ENCODE measurements at places on chromosomes 2 and 18. TPM values are rescaled to one million over a fixed set of nuclear protein-coding genes. Genes with fewer than 3 reads are reported as not detected.

Gene ZNF804A
- not detected for total RNA-seq

- H3K4me3 ChIP-seq = no peak overlapping the region
- no peak for DNase-seq
- H3K27ac ChIP-seq = no peak overlapping the region
- H3K27me3 ChIP-seq = no peaks in the 10 kb centered on the region
- no peaks in the 10 kb centered on the region for H3K4me1 ChIP-seq
These were observed 80.5 kb upstream of the KCNH7 start for GRCh38 chr2:162919111-162919510.

GRCh38 chr2:36780231-36780839, 83.8 kb downstream of the VIT start:
- peak overlapping the region; percentile 14 for H3K4me3 ChIP-seq
- no peak overlapping the region for H3K27ac ChIP-seq

Gene SCYGR4
- not detected for total RNA-seq

- H3K27ac ChIP-seq = no peak overlapping the region
- H3K4me3 ChIP-seq = no peak overlapping the region
- DNase-seq = no peak
- no peaks in the 10 kb centered on the region for H3K36me3 ChIP-seq
These were observed 116.6 kb upstream of the RBBP8 start for GRCh38 chr18:22816266-22817176.

GRCh38 chr2:28979041-28979440, 2.1 kb upstream of the TOGARAM2 start:
- H3K27me3 ChIP-seq = no peaks in the 10 kb centered on the region
- no peak overlapping the region for H3K4me3 ChIP-seq
- H3K4me1 ChIP-seq = peaks cover 7% of the 10 kb centered on the region
- no peak for DNase-seq
- no peak overlapping the region for H3K27ac ChIP-seq

DNA sequence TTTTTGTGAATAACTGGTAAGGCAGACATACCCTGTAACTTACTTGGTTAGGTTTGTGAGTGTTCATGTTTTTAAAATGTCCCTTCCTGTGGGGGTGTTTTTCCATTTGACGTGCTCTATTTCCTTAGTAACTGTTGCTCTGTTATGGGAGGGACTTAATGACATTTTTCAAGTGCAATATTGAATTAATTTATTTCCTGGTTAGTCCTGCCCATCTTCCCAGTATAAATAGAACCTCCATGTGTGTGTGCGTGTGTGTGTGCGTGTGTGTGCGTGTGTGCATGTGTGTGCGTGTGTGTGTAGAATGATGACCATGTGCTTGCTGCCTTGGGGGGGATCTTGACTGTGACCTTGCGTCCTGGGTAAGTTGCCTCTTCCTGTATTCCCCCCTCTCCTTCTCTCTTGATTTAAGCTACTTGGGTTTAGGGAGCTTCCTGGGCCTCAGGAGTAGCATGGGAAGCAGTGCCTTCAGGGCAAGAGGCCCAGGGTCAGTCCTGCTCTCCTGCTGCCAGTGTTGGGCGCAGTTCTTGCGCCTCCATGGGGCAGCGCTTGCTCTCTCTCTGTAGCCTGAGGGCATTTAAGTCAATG, 163.9 kb downstream of the LDLRAD4 start:
- no peak for DNase-seq
- peak overlapping the region; percentile 31 for H3K4me3 ChIP-seq
- no peaks in the 10 kb centered on the region for H3K36me3 ChIP-seq
- peaks cover 69% of the 10 kb centered on the region for H3K4me1 ChIP-seq
- no peaks in the 10 kb centered on the region for H3K27me3 ChIP-seq

Gene ACMSD
- total RNA-seq = not detected

DNA sequence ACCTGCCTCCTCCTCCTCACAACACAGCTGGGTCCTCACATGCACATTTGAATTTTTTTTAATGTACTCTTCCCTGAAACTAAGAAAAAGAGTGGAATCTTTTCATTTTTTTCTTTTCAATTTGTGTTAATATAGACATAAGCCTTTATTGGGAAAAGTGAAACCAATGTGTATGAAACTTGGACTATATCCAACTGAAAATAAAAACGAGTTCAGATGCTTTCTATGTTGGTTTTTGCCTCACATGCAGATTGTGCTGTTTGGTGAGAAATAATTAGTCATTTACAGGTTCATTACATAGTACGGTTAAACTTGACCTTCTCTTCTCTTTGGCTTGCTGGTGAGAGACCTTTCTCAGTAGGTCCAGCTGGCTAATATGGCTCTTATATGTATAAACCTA, 515.2 kb upstream of the FANCL start:
- H3K27ac ChIP-seq = no peak overlapping the region
- no peaks in the 10 kb centered on the region for H3K4me1 ChIP-seq
- peaks cover 5% of the 10 kb centered on the region for H3K27me3 ChIP-seq
- H3K4me3 ChIP-seq = no peak overlapping the region
- no peak for DNase-seq

Gene CRACDL
- total RNA-seq = 3.2 TPM

Gene ZSWIM2
- total RNA-seq = not detected

Gene SNED1
- total RNA-seq = 6.3 TPM

DNA sequence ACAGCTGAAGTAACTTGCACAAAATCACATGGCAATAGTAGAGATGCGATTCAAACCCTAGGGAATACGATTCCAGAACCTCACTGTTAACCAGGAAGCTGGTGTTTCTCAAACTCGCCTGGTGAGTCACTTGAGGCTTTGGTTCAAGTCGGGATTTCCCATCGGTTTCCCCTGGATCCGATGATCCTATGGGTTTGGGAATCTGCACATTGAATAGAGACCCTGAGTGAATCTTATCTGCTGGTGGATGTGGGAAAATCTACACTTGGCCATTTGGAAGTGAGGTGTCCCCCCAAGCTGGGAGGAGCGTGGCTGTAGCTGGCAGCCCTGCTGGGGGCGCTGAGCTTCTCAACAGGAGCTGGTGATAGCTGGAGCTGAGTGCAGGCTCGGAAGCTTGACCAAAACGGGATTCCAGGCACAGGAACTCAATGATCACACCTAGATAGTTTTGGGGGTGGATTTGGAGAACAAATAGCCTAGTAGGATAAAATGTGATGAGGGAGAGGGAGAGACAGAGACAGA, 135.4 kb downstream of the PRKCE start:
- no peak for DNase-seq
- no peaks in the 10 kb centered on the region for H3K27me3 ChIP-seq
- H3K4me1 ChIP-seq = peaks cover 3% of the 10 kb centered on the region
- H3K36me3 ChIP-seq = no peaks in the 10 kb centered on the region
- no peak overlapping the region for H3K27ac ChIP-seq

- H3K36me3 ChIP-seq = no peaks in the 10 kb centered on the region
- H3K27ac ChIP-seq = no peak overlapping the region
- DNase-seq = peak; percentile 35
- no peaks in the 10 kb centered on the region for H3K4me1 ChIP-seq
- no peaks in the 10 kb centered on the region for H3K27me3 ChIP-seq
These were observed 33.0 kb downstream of the KCNIP3 start for GRCh38 chr2:95329891-95330793.

Measured in heart right ventricle (tissue), 16 donors.